NCI-H2081 (cell line): ENCODE measurements at places on chromosomes 5 and 9.

GRCh38 chr9:128607642-128608350 is 48.9 kb downstream of the DYNC2I2 start:
- peak; percentile 81 for DNase-seq

GRCh38 chr5:170484847-170485615 is 18.8 kb upstream of the KCNIP1 start:
- DNase-seq, result no peak

GRCh38 chr9:31290731-31291130 is 1093.7 kb upstream of the ACO1 start:
- no peak for DNase-seq

DNA sequence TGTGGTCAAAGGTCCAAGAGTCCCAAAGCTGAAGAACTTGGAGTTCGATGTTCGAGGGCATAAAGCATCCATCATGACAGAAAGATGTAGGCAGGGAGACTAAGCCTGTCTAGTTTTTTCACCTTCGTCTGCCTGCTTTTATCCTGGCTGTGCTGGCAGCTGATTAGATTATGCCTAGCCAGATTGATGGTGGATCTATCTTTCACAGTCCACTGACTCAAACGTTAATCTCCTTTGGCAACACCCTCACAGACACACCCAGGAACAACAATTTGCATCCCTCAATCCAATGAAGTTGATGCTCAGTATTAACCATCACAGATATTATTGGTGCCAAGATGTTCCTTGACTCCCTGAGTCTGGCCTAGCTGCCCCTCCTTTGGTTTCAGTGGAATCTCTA is 530.8 kb upstream of the CLINT1 start:
- DNase-seq, result no peak

DNA sequence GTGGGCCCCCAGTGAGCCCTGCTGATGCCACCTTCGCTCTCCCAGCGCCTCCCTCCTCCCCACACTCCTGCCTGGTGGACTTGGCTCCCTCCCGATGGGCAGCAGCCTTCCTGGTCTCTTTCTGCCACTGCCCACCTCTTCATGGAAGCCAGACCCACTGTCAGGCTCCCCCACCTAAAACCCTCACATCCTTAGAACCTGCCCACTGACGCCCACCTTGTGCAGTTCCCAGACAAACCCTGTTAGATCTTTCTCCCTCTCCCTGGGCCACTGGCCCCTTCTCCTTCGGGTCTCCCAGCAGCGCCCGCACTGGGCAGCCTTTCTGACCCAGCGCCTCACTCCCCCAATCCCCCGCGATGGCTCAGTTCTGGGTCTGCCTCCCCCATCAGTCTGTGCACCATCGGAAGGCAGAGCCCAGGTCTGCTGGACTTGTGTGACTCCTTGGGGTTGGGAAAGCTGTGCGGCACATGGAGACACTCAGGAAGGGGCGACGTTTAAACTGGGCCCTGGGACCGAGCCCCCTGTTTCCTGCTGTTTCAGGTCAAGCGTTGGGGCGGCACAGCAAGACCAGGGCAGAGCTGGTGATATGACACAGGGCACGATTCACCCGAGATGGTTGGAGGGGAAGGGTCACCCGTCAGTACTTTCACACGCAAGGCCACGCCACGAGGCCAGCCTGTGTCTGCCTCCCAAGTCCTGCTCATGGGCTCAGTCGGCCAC is 17.4 kb downstream of the MYMK start:
- DNase-seq, result no peak

- no peak for DNase-seq
These were observed 568.8 kb downstream of the TLR4 start for GRCh38 chr9:118273048-118273447.

DNA sequence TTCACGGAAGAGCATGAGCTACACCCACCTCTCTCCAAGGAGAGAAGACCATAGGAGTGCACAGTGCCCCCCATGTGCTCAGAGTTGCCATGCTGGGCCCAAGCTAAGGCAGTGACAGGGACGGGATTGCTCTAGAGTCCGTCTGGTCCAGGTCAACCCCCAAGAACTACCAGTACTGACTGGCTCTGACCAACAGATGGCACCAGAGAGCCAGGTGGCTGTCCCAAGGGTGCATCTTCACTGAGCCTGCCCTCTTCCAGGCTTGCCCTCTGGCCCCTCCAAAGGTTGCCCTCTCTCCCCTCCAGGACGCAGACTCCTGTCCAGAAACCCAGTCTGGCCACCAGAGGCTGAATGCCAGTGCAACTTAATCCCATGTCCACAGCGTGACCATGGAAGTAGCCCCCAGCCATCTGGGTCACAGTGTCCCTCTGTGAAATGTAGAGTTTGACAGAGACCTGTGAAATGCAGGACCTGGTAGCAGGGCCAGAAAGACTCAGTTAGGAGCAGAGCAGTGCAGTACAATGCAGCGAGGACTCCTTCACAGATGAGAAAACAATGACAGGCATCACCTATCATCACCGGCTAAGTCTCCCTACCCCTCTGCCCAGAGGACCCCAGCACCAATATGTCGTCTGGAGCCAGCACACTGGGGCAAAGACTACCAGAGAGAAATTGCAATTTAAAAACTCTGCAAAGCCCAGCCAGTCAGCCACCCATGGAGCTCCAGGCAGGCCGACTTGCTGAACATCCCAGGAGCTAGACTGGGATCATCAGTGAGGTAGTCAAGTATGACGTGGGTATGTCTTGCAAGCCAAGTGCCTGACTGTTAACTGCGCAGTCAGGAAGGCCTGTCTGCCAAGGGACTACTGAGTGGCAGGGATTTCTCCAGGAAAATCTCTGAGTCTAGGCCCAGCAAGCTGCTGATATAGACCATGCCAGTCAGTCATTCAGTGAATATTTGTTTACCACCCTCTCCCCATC is 7.7 kb upstream of the SKP1 start:
- DNase-seq, result peak; percentile 40

DNA sequence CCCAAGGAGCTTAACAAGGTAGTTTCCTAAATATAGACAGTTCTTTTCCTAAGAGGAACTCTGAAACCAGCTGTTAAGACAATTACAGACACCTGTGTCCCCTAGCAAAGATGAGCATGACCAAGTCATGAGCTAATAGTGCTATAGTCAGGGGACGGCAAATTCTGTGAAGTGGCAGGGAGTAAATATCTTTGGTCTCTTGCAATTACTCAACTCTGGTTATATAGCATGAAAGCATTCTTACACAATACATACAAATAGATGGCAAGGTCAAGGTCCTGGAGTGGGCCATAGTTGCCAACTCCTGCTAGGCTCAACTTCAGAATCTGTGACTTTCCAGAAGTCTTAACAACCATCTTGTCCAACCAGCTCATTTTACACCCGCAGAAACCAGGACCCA is 103.7 kb downstream of the RFK start:
- DNase-seq, result no peak

DNA sequence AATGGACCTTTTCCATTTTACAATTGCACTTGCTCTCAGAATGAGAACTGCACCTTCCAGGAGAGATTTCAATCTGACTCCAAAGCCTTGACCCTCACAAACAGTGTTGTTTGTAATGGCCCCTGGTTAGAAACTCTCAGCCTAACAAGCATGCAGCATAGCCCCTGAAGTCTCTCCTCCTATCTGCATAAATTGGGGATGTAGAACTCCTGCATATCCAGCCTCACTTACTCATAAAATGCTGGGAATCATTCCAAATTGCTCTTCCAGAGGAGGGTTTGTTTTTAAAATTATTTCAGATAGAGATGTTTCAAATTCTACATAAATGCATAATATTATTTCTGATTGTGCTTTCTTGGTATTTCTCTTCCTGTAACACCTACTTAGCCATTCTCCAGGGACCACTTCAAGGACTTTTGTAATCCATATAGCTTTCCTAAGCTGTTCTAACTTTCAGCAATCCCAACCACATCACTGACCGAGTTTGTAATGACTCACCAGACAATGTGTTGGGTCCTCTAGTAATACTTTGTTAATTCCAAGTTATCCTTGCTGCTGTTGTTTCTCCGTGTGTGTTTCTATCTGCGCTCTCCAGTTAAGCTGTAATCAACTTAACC is 143.8 kb upstream of the CCDC152 start:
- no peak for DNase-seq

GRCh38 chr9:135559606-135560005 is 1.9 kb upstream of the PAEP start:
- no peak for DNase-seq

DNA sequence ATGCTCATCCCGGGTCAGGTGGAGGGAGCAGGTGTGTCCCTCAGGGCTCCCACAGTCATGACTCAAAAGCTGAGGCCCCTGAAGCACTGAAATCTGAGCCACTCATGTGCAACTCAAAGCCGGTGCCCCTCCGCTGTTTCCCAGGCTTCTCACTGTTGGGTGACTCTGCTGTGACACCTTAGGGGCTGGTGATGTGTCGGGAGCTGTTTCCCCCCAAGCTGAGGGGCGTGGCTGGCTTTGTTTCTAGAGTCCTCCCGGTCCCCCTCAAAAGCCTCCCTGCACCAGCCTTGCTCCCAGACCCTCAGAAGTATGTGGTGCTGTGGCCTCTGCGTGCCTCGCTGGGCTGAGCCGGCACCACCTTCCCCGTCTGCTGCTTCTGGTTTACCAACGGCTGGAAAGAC is 39.7 kb downstream of the PLPP7 start:
- DNase-seq, result no peak

DNA sequence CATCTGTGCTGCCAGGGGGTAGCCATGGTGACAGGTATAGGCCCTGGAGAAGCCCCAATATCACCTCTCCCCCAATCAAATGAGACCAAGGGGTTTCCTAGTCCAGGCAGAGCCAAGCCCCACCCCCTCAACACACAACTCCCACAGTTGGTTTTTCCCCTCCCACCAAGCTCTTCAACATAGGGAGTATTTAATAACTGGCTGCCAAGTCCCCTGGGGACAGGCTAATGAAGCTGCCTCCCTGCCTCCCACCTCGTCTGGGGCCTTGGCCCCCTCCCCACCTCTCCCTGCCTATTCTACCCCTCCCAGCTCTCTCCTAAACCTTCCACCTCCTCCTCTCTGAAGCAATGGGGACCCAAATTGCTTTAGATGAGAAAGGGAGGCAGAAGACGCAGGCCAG is 23.4 kb downstream of the CPLX2 start:
- peak; percentile 53 for DNase-seq

DNA sequence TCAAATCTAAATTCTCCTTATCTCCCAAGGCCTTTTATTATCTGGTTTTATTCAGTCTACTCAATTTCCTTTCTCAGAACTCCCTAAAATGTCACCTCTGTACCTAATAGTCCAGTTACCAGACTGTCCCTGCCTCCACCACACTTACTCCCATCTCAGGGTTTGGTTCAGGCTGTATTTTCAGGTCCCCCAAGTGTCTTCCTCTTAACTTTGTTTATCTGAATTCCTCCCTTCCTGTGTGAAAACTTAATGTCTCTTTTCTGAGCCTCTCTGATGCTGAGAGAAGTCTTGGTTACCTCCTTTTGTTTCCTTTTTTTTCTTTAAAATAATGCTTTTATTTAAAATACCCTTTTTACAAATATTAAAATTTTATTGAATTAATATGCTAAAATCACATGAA is 133.4 kb downstream of the PAM start:
- no peak for DNase-seq

- DNase-seq, result no peak
These were observed 218.9 kb upstream of the NMUR2 start for GRCh38 chr5:152623951-152624350.

DNA sequence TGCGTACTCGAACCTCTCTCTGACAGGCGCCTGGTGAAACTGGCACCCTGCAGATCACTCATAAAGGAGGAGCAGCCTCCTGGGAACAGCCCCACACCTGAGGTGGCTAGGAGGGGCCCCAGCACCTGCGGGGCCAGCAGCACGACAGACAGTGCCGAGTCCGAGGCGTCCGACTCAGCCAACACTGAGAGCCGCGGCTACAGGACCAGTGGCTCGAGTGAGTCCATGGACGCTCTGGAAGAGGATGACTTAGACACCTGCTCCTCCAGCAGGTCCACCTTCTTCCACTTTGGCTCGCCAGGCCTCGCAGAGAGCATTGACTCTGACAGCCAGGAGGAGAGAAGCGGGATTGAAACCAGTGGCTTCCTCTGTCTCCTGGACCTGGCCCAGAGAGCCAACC is 13.5 kb upstream of the TRMT10B start:
- DNase-seq, result no peak

DNA sequence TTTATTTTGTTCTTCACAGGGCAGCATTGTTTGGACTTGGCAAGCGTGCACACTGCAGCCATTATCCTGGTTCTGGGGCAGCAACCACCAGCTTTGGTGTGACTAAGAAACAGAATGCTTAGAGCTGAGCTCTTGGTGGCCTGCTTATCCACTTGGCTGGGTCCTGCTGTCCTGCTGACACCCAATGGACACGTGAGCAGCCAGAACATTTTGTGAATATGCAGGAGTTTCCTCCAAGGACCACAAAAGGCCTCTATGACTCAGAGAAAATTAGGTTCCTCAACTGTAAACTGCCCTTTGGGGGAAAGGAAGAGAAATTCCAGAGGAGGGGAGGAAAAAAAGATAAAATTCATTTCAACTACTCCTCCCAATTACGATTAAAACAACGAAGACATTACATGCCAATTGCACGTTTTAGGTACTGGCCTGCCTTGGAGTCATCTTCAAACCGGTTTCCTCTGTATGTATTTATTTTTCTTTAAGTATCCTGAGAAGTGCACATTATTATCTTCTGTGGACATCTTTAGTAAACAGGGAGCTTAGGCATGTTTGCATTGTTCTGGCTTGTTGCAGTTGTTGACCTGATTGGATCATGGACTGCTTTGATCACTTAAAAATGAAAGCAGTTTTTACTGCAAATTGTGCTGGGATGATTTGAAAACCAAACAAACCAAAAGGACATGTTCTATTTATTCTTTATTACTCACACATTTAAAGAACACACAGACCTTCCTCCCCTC is 82.3 kb upstream of the TLE4 start:
- no peak for DNase-seq
